HFFc6 (cell line): ENCODE measurements at places on chromosomes 4 and X.
A peak's percentile ranks its signal among the peaks of the same experiment; 100 is the strongest.

DNA sequence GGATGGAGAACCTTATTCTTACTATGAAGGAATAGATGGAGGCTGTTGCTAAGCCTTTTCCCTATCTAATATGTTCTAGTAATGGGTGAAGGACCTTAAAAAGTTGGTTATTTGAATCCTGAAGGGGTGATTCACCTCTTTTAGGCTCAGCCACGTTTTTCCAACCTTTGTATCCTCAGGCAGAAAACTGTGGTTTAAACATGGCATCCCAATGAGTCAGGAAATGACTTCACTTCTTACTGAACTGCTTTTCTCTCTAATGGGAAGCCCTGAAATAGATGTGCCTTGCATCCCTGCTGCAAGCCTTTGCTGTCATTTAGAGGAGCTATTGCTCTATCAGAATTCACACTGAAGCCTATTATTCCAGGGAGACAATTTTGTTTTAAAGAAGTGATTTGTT lies 191.0 kb upstream of the ARX start:
- peak; percentile 10 for DNase-seq

DNA sequence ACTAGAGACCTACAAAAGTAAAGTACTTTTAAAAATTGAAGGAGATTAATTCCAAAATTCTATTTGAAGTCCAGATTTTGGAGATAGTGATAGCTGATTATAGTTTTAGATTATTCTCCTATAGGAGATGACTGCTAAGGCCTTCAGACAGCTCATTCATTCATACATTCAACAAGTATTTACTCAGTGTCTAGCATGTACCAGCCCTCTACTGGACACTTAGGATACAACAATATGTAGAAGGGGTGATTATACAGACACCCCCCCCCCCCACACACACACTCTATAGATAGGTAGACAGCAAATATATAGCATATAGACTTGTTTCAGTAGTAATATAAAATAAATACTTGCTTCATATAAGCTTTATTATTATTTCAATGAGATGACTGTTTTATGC lies 60.4 kb upstream of the TAF9B start:
- no peak for DNase-seq

- DNase-seq: peak; percentile 64
Measured at GRCh38 chrX:48802089-48802904, 430 bp downstream of the HDAC6 start.

- DNase-seq: no peak
Measured at GRCh38 chrX:11458170-11458569, 165.0 kb downstream of the AMELX start.

DNA sequence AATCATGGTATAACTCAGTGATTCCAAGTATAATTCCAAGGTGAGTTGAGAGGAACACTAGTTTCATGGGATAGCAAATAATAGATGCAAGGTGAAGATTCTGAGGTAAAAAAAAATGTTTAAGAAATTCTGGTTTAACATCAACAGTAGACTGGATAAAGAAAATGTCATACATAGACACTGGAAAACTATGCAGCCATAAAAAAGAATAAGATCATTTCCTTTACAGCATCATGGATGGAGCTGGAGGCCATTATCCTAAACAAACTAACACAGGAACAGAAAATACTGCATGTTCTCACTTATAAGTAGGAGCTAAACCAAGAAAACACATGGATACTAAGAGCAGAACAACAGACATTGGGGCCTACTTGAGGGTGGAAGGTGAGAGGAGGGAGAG lies 54.6 kb upstream of the LEF1 start:
- no peak for DNase-seq

- DNase-seq: peak; percentile 33
Measured at GRCh38 chr4:182748949-182749348, 168.2 kb downstream of the DCTD start.

DNA sequence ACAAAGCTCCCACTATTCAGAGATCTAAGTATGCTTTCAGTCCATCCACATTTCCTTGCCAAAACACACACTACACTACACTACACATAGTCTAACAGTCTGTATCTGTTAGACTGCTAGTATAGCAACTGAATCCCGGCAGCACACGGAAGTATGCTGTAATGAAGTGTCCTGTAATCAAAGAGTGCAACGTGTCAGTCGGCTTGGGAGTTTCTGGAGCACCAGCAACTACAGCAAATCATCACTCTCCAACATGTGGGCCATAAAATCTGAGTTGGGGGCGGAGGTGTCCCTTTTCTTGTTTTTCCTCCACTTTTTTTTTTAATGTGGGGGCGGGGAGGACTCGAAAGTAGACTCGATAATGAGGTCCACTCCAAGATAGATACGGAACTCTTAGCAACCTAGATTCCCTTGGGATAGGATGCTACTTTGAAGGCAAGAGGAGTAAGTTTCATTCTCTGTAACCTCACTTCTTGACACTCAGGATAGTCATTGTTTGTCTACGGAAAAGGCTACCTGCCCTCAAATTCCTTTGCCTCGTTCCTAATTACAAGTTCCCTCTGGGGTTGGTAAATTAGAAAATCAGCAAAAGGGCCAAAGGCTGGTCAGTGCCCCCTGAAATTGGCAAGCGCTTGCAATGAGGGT lies 722 bp downstream of the SLC10A7 start:
- peak; percentile 56 for DNase-seq

GRCh38 chr4:124936427-124936826 lies 223.9 kb upstream of the ANKRD50 start:
- no peak for DNase-seq

DNA sequence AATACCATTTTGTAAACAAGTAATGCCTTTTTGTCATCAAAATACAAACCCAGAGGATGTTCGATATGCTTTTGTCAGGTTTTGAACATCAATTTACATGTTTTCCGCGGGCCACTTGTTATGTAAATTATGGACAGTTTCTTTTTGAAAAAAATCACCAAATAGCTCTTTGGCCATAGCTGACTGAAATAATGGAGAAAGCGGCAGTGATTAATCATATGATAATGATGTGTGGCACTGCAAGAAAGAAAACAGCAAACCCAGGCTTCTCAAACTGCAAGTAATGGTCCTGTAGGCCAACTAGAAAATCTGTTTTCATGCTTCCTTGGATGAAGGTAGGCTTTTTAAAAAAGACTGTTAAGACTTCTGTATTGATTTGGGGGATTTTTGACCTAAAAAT lies 15.6 kb upstream of the SCML1 start:
- no peak for DNase-seq

GRCh38 chr4:114626196-114626595 lies 27.6 kb downstream of the UGT8 start:
- no peak for DNase-seq

GRCh38 chr4:150543042-150543441 lies 38.9 kb upstream of the MAB21L2 start:
- no peak for DNase-seq

- peak; percentile 59 for DNase-seq
Measured at GRCh38 chrX:132219343-132219768, at the start of gene RAP2C. TSS of gene RAP2C (minus strand) at chrX:132219447. CDS start at chrX:132217268, 2,179 bp downstream.

DNA sequence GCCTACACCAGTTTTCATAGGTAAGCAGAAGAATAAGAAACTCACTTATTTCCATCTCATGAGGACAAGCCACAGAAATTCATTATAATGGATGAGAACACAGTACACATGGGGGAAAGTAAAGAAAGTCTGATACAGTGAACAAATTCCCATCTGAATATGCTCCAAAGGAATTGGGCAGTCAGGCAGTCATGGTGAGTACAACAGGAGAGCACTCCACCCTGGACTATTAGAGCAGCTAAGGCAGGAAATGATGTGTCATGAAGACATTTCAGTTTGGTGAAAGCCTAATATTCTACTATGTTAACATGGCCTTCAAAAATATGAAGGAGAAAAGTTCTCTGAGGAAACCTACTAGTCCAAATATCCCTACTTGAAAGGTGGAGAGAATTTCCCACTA lies 92.0 kb upstream of the PRDX4 start:
- DNase-seq: no peak

- DNase-seq: no peak
Measured at GRCh38 chr4:88275516-88275915, 8.8 kb downstream of the PPM1K start.

DNA sequence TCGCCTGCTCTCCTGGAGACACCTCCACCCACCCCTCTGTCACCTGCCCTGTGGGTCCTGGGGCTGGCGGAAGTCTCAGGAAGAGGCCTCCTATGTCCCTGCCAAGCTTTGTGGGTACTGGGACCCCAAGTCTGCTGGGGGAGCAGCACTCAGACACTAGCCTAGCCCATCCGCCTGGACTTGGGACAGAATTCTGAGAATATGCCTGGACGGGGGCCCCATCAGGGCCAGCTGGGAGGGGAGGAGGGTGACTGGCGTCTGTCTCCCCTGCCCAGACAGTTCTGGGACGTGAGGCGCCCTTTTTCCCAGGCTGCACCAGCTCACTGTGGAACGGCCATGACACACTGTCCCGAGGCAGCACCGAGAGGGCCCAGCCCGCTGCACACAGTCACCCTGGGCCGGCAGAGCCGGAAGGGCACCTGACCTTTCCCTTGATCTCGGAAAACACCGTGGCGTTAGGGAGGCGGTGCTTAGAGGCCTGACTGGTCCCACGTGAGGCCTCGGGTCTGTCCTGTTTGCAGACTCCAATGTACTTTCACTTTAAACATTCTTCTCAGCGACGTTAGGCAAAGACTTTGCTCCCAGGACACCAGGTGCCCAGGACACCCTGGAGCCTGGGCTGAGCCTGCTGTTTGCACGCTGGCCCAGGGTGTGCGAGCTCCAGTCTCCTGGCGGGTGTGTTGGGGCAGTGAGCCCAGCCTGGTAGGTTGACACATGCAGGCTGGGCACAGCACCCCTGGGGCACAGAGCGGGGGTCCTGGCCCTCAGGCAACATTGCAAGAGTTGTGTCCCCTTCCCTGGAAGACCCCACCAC lies 700 bp downstream of the SLC26A1 start:
- no peak for DNase-seq

DNA sequence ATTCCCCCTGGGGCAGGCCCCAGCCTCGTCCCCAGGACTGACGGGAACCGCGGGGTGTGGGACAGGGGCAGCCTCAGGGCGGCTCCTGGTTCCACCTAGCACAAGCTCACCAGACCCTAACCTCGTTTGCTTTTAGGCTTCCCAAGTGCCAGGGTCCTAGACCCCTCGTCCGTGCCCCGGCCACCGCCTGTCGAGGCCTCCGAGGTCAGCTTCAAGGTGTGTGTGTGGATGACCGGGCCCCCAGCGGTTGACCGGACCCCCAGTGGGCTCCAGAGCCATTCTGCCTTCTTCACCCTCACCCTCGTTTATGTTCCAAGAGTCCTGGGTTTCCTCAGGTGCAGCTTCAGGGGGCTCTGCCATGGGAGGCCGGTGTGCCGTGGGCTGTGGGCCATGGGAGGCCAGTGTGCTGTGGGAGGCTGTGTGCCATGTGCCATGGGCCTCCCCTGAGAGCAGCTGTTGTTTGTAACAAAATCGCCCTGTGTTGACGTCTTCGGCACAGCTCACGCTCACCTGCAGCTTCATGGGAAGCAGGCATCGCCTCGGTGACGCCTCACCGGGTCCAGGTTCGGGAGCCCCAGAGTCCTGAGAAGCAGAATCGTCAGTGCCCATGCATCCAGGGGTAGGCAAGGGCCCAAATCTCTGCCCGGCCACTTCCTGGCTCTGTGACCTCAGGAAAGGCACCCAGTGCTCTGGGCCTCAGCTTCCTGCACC lies 43.0 kb upstream of the HMX1 start:
- DNase-seq: no peak

GRCh38 chrX:71181558-71181909 lies 36.9 kb downstream of the NLGN3 start:
- no peak for DNase-seq

- no peak for DNase-seq
Measured at GRCh38 chrX:129593137-129593536, 53.1 kb downstream of the OCRL start.

DNA sequence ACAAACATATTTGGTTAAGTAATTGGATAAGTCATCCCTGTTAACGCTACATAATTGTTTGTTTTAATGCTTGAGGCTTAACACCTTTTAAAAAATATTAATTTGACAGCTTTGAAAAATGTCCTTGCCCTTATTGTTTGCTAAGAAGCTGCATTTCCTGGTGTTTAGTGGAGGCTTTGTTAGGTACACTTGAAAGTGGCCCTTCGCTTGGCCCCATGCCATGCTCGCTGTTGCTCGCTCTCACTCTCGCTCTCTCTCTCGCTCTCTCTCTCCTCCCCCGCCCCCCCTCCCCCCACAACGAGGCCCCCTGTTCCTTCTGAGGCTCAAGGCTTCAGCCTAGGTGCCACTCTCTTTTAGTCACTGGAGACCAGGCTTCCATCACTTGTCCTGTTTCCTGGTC lies 139.6 kb downstream of the DCLK2 start:
- no peak for DNase-seq

DNA sequence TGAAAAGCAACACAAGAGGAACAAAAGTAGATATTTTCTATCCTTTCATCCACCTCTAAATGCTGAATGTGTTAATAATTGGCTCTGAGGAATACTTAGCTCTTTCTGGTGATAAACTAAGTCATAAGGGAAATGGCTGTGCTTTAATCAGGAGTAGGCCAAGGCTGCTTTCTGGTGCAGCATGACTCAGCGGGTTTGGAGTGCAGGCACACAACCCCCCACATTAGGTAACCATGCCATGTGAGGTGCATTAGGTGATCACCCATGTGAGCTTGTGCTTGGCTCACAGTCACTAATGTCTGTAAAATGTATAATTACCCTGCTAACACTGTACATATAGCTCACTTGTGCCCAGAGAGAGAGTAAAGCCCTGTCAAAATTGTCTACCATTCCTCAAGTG lies 57.2 kb downstream of the USP38 start:
- no peak for DNase-seq

- no peak for DNase-seq
Measured at GRCh38 chrX:267771-268261, 13.4 kb upstream of the PLCXD1 start.

DNA sequence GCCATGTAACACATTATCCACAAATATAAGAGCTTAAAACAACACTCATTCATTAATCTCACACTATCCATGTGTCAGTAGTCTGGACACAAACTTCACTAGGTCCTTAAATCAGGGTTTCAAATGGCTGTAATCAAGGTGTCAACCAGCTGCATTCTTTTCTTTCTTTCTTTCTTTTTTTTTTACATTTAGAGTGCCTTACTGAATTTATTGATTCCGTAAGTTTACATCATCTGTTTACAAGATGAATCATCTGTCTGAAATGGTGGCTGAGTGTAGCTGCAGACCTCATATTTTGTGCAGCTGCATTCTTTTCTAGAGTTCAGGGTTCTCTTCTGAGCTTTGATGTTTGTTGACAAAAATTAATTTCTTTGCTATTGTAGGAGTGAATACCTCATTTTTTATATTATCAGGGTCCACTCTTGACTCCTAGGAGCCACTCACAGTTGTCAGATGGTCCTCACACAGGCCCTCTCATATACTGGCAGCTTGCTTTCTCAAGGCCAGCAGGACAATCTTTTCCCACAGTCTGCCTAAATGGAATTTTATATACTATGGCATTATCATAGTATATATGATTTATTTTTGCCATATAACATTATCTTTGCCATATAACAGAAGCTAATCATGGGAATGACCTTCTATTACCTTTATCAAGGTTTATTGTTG lies 37.8 kb downstream of the SPOCK3 start:
- no peak for DNase-seq

GRCh38 chr4:183097231-183098018 lies 1.6 kb upstream of the WWC2 start:
- DNase-seq: no peak

DNA sequence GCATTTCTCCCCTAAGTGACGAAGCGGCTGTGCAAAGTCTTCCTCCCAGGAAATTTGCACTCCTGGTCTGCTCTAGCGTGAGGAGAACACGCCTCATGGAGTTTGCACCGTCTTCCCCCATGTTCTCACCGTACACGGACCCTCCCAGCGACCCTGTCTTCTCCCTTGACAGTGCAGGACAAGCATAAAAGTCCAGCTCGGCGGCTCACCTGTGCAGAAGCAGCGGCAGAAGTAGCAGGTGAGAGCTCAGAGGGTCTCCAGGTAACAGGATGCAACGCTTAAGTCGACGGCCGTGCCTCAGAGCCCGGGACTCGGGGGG lies 314 bp downstream of the P2RY8 start:
- DNase-seq: no peak
